Ureter (tissue), 1 donor: ENCODE measurements at places on chromosomes 1 and 21. TPM values are rescaled to one million over a fixed set of nuclear protein-coding genes. Genes with fewer than 3 reads are reported as not detected.

GRCh38 chr1:27634177-27634984 is 604 bp downstream of the FGR start:
- DNase-seq = no peak

MACO1 gene
- total RNA-seq = 22.3 TPM

DNA sequence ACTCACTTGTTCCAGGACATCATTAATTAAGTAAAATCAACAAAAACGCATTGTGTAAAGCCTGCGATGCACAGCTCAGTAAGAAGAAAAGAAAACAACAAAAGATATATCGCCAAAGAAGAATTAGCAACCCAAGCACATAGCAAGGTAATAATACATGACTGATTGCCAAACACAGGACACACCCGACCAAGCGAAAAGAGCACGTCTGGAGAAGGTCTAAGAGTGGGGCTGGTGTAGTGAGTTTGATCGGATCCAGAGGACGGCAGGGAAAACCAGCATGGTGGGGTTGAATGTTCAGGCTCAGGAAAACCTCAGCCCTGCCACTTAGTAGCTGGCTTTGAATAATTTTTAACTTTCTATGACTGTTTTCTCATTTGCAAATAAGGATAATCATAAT is 69.8 kb downstream of the JAK1 start:
- DNase-seq = no peak

DNA sequence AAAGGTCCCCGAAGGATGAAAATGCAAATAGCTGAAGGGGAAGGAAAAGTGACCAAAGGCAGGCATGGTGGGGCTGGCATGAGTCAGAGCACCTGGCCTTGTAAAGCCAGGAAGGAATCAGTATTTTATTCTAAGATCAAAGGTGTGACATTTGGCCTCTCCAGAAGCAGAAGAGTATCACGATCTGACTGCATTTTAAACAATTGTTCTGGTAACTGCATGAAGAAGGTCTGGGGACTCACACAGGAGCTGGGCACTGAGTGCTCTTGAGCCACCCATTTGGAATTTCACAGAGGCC is 23.2 kb downstream of the MAB21L3 start:
- no peak for DNase-seq

DNA sequence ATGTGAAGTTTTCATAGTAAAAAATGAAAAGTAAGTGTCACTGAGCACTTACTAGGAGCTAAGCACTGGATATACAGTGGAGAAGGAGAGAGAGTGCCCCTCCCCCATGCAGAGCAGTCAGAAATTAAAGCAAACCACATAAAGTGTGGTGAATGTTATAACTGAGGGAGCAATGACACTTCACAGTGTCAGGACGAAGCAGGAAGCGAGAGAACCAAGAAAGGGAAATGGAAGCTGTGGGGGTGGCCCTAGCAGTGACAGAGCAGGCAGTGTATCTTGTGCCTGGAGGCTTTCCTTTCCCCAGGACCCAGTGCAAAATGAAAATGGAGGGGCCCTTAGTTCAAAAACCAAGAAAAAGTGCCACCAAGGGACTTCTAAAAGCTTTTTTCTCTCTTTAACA is 21.5 kb upstream of the RCAN3 start:
- DNase-seq = no peak

GRCh38 chr1:160103658-160104408 is 5.4 kb upstream of the IGSF8 start:
- DNase-seq = no peak

DNA sequence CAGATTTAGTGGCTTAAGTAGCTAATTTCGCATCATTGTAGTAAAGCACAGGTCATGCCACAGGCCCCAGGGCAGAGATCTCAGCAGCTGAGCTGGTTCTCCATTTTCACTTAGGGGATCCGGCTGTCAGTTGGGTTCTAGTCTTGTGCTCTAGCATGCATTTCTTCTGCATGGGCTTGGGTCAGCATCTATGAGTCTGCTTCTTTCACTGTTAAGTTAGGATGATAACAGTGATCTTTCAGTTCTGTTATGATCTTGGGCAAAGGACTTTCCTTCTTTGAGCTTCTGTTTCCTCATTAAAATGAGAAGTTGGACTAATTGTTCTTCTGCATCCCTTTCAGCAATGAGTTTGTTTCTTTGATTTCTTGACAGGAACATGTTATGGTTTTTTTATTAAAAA is 123.6 kb upstream of the DNAH14 start:
- DNase-seq = no peak

GRCh38 chr1:186775036-186775435 is 53.7 kb upstream of the PLA2G4A start:
- DNase-seq = no peak

GRCh38 chr1:151405187-151405951 is 6.0 kb downstream of the PSMB4 start:
- no peak for DNase-seq

RPE65 gene
- total RNA-seq = not detected

- DNase-seq = no peak
Observed at GRCh38 chr1:208879022-208879421, 634.8 kb upstream of the PLXNA2 start.

GRCh38 chr1:181190364-181191035 is 102.0 kb downstream of the IER5 start:
- no peak for DNase-seq

ANKRD35 gene
- 4.2 TPM for total RNA-seq

DNA sequence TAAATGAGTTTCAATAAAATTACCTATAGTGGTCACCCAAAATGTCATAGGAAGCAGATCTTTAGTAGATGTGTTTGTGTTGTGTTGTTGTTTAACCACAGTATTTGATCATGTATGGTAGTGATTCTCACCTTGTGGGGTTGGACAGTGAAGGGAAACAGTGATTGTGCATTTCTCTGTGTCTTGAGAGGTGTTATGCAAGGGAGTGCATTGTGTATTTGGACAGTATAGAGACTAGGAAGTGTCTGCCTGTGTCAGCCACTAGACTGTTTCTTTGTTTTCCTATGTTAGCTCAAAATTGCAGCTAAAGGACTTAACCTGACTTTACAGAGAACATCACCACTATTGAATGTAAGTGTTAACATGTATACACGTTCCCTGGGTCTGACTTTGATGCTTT is 6.0 kb downstream of the RGS2 start:
- no peak for DNase-seq

GRCh38 chr1:220438741-220439140 is 89.2 kb upstream of the MARK1 start:
- no peak for DNase-seq

GRCh38 chr1:177922209-177922608 is 47.6 kb downstream of the SEC16B start:
- DNase-seq = no peak

DNA sequence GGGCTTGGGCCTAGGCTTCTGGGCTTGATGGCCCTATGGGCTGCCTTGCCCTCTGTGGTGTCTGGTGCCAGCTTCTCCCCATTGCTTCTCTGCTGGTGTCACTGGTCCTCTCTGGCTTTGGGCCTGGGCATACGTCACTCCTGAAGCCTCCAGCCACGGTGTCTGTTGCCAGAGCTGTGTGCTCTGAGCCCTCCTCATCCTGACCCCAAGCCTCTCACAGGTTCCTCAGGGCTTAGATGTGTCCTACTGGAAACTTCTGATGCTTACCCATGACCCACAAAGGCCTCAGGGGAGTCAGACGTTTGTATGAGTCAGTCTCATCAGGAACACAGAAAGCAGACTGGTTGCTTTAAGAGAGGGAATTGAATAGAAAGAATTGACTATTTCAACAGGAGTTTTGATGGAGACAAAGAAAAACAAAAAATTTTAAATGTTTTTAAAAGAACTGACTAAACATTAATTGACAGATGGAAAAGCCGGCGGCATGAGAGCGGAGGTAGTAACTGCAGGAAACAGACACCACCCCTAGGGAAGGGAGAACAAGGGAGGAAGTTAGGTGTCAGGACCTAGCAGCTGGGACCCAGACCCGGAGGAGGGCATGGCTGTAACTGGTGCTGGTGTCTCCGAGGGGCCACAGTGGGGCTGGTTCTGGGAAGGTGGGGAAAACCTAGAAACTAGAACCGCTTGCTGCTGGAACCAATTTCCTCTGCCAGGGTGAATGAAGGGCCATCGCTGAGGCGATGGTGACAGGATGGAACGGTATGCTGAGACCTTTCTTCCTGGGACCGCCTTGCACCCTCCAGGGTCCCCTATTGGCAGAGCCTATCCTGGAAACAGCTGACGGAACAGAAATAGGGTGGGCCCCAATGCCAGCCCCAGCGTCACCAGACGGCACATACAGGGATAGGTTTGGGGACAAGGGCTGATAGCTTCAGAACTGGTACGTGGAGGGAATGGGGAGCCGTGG is 40.0 kb upstream of the CITED4 start:
- DNase-seq = no peak

TCHHL1 gene
- not detected for total RNA-seq

- no peak for DNase-seq
Observed at GRCh38 chr1:244653439-244654107, 647 bp downstream of the DESI2 start.

- DNase-seq = no peak
Observed at GRCh38 chr1:108054396-108054795, 89.4 kb upstream of the VAV3 start.

DNA sequence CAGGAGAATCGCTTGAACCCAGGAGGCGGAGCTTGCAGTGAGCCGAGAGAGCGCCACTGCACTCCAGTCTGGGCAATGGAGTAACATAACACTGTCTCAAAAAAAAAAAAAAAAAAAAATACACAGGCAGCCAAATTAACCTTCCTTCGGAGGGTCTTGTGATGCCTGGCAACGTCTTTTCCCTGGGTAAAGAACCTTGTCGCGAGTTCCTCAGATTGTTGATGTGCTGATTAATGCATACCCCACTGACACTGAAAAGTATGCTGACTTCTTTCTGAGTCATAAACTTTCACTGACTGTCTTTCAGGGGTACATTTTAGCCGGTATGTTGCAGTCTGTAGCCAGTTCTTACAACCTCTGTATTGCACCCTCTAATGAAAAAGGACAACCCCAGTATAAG is 95.1 kb upstream of the SOD1 start:
- DNase-seq = no peak

TATDN3 gene
- total RNA-seq = 11.0 TPM

DNA sequence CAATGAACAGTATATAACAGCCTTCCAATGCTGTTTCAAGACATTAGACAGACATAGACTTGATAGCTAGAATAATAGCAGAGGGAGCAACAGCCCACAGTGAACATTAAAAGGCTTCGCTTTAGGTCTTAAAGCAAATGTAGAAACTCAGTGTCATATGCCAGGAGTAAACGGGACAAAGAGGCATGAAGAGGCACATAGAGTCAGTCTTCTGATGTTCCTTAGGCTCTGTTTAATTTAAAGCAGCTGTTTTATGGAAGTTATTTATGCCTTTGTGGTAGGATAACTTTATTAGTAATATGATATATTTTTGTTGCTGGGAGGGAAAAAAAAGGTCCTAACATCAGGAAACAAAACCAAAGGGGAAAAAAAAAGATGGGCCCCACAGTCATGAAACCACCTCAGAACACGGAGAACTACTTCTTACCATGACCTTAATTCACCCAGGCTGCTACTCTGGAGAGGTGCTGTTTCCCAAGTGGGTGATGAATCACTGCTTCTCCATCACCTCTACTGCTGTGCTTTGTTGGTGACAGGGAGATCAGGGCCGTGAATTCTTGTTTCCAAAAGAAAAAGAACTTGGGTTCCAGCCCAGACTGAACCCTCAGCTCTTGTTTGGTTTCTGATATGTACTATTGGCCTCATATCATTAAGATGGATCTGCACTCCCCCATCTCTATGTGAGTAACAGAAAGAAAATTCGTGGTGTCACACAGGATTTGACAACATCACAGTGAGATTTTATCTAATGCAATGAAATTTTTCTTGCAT is 616.9 kb downstream of the KIF26B start:
- DNase-seq = no peak

GRCh38 chr1:35807614-35808449 is at the start of gene AGO4:
TSS of gene AGO4 (plus strand) at chr1:35808016. CDS start at chr1:35808417, 401 bp downstream.
- DNase-seq = peak; percentile 54

GRCh38 chr1:156920233-156921052 is at the start of gene LRRC71:
TSS of gene LRRC71 (plus strand) at chr1:156920632. CDS start at chr1:156920804, 172 bp downstream.
- peak; percentile 74 for DNase-seq

DNA sequence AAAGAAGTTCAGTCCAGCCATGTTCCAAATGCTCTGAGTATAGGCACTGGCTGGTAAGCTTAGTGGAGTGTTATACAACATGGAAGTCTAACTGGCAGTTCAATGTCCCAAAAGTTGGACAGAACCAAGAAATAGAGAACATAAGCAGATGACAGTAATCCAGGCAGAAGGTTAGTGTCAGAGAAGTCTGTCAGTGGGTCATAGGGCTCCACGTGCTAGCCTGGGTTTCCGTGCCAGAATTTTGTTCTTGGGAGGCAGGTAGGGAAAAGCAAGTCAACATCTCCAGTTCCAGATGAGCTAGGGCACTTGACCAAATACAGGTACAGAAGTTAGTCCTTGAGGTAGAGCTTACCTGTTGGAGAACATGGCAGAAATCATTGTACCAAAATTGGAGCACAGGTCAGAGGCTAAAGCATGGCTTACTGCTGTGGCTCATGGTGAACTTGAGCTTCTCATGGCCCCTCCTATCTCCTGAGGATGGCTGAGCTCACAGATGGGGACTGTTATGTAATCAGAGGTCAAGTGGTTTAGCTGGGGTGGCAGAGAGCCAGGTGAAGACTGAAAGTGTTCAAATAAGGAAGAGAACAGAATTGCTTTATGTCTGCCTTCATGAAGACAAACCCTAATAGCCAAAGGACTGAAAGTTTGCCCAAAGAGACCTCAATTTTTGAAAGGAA is 170.8 kb downstream of the NFIA start:
- peak; percentile 81 for DNase-seq
